NCI-H1694 treated with DMSO at 0.1 percent for 48 hours (cell line): ENCODE measurements at places on chromosomes 3 and 15.

- no peak for DNase-seq
These were observed 78.5 kb downstream of the TCF12 start for GRCh38 chr15:56996746-56997470.

DNA sequence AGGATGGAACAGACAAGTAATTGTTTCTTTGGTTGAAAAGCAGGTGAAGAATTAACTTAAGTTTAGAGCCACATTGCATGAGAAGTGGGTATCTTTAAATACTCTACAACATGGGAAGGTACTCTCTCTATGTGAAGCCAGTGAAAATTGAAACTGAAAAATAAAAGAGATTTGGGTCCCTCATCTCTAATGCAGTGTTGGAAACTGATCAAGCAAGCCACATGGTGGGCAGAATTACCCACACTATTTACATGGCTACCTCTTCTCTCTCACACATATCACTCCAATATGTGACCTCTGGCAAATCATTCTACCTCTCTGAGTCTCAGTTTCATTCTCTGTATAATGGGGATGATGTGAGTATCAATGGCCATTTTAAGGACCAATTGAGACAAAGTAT is 339.0 kb downstream of the IL5RA start:
- no peak for DNase-seq

- DNase-seq = no peak
These were observed 999 bp downstream of the ZNF280D start for GRCh38 chr15:56732135-56732885.

GRCh38 chr3:162933656-162934055 is 1437.0 kb downstream of the OTOL1 start:
- no peak for DNase-seq

- DNase-seq = no peak
These were observed 19.8 kb downstream of the DGKG start for GRCh38 chr3:186342197-186342596.

DNA sequence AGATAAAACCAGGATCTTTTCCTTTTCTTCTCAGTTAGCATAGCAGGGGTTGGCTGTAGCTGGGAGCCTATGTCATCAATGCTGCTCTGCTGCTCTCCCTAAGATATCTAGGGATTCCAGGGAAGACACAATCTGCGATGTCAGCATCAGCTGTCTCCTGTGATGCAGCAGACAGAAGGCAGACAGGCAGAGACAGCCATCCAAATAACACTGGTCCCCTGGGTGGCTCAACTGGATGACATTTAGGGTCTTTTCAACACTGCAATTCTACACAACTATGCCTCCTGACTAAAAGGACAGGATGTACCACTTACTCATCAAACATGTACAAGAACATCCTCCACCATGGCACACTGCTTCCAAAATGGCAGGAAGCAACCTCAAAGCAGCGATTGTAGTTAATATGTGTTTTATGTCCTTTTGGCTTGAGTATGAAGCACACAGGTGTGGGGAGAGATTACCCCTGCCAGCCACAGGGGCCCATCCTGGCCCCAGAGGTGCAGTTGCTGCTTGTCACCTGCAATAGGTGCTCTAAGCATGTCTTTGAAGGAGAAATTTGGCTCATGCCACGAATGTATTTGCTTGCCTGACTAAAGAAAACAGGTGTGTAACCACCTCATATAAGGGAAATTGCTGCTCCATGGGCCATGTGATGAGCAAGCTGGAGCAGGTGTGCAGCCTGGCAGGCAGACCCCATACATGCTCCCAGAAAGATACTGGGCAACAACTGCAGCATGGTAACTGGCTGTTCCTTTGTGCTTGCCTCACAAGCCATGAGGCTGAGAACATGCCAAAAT is 357.8 kb downstream of the VPS13C start:
- DNase-seq = no peak

- DNase-seq = no peak
These were observed 132.9 kb upstream of the TGFBR2 start for GRCh38 chr3:30473374-30474051.

DNA sequence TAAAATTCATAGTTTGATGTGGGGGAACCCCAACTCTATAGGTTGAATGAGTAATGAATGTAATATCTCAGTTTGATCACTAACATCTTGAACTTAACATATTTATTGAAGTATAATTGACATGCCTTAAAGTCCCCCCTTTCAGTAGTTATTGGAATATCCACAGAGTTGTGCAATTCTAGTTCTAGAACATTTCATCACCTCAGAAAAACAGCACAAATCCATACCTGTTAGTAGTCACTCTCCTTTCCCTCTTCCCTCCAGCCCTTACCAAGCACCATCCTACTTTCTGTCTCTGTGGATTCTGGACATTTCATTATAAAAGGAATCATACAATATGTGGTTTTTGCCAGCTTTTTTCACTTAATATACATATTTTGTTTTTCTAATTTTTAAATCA is 8.7 kb upstream of the NIT2 start:
- no peak for DNase-seq

GRCh38 chr3:16415911-16416476 is 97.5 kb downstream of the RFTN1 start:
- DNase-seq = no peak

- no peak for DNase-seq
These were observed 8.4 kb upstream of the PLA1A start for GRCh38 chr3:119589102-119589773.

DNA sequence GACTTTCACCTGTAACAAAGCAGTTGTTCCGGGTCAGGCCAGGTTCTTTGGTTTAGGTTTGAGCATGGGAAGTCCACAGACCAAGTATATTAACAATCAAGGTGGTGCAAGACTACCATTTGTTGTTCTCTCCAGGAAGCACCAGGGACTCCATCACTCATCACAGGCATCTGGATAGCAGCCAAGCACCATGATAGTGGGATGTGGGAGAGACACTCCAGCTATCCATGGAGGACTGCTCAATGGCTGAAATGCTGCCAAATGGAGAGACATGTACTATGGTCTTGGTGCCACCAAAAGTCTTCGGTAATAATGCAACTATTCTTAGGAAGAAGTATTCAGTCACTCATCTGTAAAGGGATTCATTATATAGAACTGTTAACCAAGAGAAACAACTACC is 143.0 kb downstream of the TNIK start:
- DNase-seq = no peak

DNA sequence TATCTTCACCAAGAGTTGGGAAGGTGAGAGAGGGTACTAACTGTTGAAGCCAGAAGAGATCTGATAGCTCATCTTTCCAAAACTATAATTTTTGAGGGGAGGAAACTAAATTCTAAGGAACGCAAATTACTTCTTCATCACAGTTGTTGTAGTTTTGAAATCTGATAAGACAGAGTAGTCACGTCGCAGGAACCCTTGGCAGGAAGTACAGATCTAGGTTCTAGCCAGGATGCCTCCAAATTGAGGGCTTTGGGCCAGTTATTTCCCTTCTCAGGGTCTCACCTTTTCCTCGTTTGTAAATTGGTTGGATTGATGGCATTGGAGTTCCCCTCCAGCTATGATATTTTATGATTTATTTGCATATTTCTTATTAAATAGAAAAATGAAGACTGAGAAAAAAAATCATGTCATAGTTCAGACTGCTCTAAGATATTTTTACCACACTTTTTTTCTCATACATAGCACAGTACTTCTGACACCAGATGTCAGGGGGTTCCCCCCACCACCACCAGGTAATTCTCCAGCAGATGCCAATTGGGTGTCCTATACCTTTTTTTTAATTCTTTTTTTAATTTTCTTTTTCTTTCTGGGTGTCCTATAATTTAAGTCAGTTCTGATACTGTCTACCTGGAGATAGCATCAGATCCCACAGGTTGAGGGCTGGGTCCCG is 32.3 kb upstream of the APH1B start:
- DNase-seq = no peak
